CD8-positive, alpha-beta T cell (primary cell): ENCODE measurements at places on chromosomes 7 and 10.

GRCh38 chr10:126892226-126893175, 12.7 kb upstream of the DOCK1 start:
- no peak for DNase-seq

- no peak for DNase-seq
Measured at GRCh38 chr7:64407148-64407547, 93.4 kb downstream of the ZNF736 start.

DNA sequence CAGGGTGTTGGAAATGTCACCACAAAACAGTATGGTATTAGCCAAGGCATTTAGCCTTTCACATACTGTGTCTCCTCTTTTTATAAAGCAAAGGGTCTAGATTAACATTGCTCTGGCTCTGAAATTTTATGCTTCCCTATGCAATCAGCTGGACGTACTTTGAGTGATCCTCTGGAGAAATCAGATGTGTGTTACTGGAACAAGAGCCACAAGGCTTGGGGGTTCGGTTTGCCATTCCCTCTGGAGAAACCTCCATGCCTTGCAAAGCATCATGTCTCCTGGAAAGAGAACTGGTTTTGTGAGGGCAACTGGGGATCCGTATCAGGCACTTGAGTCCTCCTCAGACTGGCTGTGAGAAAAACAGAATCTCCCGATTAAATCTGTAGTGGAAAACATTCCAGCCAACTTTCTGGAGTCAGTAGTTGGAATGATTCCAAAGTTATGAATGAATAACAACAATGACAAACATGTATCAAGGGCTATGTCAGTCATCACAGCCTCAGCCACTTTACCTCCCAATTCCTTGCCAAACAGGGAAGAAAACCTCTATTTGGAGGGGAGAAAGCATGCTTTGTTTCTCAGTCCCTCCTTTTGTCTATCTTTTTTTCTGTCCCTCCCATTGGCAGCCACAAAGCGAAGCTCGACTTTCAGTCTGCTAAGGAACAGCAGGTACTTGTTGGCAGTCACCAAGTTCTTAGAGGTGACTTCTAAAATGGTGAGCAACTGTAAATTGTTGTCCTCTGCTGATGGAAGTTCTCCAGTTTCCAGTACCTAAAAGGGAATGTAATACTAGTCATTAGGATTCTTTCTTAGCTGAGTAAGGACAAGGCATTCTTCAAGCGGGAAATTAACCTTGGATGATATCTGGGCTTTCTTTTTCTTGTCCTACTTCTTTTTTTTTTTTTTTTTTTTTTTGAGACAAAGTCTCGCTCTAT, 864.8 kb upstream of the AUTS2 start:
- no peak for DNase-seq

DNA sequence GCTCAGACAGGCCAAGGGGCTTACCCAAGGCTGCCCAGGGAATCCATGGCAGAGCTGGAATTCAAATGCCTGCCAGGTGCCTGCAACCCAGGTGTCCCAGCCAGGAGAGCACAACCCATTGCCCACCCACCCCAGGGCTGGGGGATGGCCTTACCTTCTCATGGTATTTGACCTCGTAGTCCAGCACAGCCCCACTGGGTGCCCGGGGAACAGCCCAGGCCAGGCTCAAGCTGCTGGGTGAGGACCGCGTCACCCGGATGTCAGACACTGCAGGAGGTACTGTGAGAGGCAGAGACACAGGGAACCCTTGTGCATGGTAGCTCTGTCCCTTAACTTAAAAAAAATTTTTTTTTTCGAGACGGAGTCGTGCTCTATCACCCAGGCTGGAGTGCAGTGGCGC, 9.0 kb downstream of the EPHB4 start:
- no peak for DNase-seq

GRCh38 chr7:68977385-68978055, 620.8 kb upstream of the AUTS2 start:
- no peak for DNase-seq

GRCh38 chr7:128777156-128778123, 1.8 kb upstream of the OPN1SW start:
- DNase-seq, result no peak

DNA sequence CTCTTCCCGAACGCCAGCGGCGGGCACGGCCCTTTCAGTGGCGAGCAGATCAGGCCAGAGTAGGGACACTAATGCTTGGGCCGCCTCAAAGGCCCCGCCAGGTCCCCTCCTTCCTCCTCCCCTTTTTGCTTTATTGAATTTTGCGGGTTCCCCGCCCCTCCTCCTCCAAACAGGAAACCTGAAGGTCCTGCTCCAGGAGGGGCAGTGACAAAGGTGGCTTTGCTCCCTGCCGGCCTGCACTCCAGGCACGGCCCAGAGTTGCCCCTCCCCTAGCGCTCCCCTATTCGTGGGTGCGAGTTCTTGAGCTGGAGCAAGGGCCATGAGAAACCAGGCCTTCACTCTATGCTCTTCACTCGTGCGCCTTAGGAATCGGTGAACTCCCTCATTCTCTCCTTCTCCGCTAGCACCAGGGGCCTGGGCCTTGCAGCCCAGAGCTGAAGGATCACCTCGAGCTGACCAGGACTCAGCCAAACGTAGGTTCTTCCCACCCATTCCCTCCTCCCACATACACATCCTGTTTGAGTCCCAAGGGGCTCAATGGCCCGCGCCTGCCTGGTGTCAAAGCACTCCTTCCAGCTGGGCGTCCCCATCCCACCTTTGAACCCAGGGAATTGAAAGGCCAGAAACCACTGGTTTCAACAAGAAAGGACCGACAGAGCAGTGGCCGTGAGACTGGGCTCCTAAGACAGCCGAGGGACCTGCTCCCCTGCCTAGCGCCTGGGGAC, 619 bp upstream of the HOXA6 start:
- DNase-seq, result no peak

- DNase-seq, result no peak
Measured at GRCh38 chr10:17644485-17644943, 563 bp downstream of the STAM start.

DNA sequence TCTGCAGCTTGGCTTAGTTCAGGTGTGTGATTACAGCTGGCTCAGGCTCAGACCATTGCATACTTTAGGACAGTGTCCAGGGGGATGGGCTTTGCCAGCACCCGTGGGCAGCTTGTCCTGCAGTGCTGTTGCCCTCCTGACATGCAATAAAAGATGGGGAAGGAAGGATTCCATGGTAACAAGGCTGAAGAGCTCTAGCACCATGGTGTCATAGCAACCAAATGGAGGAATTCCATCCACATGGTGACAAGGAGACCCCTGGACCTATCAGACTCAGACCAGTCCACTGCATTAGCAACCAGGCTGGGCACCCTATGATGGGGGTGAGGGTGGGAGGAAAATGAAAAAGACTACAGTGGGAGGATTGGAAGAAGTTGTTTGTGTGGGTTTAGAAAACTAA, 49.9 kb downstream of the SORCS3 start:
- DNase-seq, result no peak

DNA sequence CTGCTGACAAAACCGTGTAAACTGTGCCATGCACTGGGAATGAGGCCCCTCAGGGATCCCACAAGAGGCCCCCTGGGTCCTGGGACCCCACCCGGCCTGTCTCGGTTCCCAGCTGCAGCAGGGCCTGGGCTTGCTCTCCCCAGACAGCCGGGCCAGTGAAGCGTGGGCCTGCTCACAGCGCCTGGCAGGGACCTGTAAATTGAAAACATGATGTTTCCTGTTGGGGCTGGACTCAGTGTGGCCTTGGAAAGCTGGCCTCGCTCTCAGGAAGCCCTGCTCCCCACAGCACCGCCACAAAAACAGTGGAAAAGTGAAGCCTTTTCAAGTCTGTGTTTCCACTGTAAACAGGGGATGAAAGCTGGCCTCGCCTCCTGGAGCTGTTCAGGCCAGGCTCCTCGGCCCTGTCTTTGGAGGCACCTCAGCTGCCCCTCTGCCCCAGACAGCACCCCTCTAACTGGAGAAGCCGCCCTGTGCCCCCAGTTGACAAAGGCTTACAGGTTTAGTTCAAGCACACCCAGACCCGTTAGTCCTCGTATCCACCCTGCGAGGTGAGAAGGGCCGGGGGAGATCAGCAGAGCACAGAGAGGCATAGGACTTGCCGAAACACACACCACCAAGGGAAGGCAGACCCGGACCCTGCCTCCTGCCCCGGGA, 108.3 kb downstream of the ZMIZ1 start:
- DNase-seq, result no peak

DNA sequence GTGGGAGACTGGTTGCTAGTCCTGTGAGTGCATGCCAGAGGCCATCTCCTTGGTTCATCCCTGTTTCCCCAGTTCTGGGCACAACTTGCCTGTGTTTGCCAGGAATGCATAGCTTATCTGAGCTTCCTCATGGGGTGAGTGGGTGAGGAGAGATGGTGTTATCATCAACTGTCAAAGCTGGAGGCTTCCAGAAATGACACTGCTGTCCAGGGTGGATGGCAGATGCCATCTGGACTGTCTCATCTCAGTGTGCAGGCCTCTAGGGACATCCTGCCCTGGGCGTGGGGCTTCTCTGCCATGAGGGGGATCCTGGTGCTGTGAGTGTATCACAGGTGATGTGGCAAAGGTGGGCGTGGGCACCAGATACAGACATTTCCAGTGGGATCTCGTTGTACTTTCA, 328.6 kb downstream of the DPP6 start:
- DNase-seq, result no peak

- DNase-seq, result no peak
Measured at GRCh38 chr7:33973231-33974015, 68.1 kb downstream of the BMPER start.

- DNase-seq, result no peak
Measured at GRCh38 chr10:117550599-117551329, 8.2 kb downstream of the EMX2 start.

- no peak for DNase-seq
Measured at GRCh38 chr7:141752634-141753033, 11.3 kb upstream of the TAS2R3 start.

DNA sequence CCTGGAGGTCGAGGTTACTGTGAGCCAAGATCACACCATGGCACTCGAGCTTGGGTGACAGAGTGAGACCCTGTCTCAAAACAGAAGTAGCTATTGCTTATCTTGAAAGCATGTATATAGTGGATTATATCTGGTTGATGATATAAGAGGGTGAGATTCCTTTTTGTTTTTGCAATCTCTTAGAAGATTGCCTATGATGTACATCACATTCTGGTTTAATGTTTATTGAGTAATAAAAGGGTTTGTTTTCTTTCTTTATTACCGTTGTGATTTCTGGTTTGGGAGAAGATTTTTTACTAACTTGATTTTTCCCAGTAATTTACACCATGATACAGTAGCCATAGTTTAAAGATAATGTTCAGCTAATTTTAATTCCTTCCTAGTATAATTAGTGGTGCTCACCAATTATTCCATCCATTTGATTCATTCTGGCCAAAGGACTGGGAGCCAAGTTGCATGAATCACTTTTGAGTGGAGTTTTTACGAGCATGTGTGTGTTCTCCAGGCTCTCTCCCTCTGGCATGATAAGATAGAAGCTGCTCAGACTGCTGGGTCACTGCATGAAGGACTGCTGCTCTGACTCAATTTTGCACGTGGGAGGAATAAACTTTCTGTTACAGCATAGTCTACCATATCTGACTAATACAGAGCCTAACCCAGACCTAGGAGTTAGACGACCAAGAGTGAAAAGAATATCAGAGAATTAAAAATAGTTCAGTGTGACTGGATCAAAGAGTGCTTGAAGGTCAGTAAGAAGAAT, 13.5 kb upstream of the TSPAN13 start:
- DNase-seq, result no peak

DNA sequence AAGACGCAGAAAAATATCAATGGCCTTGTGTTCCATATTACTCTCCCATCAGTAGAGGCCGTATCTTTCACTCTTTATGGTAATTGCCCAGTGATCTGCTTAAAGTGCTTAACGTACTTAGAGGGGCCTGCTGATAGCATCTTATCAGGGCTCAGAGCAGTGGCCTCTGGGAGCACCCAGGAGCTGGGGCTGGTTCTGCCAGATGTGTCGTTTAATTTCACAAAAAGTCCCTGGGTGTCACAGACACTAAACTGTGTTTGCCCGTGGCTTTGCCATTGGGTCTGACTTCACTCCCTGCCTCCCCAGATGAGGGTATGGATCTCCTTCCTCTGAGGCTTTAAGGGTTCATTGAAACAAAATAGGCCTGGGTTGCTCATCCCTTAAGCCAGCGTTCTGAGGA, 435.3 kb downstream of the GATA3 start:
- DNase-seq, result no peak

DNA sequence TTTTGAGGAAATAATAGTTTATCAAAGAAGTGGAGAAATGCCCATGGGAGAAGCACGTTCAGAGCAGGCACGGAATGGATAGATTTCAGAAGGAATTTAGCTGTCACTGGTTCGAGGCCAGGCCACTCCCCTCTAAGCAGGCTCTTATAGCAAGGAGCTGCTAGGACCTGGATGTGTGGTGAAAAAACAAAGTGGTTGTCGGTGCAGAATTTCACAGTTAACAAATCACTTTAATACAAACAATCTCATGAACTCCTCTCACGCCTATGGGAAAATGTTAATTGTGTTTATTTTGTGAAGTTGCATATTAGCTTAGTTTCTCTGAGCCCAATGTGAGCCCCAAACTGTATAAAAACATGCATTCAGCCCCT, 176.3 kb downstream of the PKD1L1 start:
- no peak for DNase-seq

DNA sequence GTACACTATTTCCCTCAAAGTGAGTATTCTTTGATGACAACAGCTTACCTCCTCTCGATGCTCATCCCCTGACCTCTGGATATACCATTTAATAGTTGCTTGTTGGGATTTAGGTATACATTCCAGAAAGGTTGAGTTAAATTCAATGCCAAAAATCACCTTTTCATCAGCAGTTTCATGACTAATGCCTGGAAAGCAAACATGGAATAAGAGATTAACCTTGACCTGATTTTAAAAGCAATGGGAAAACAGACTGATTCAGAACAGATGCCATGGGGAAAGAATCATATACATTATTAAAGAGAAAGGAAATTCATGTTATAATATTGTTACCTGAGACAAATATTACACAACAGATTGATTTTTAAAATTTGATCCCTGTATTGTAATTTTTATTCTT, 180.1 kb downstream of the SEMA3D start:
- no peak for DNase-seq

- DNase-seq, result no peak
Measured at GRCh38 chr7:29102558-29103151, 43.7 kb downstream of the CPVL start.

DNA sequence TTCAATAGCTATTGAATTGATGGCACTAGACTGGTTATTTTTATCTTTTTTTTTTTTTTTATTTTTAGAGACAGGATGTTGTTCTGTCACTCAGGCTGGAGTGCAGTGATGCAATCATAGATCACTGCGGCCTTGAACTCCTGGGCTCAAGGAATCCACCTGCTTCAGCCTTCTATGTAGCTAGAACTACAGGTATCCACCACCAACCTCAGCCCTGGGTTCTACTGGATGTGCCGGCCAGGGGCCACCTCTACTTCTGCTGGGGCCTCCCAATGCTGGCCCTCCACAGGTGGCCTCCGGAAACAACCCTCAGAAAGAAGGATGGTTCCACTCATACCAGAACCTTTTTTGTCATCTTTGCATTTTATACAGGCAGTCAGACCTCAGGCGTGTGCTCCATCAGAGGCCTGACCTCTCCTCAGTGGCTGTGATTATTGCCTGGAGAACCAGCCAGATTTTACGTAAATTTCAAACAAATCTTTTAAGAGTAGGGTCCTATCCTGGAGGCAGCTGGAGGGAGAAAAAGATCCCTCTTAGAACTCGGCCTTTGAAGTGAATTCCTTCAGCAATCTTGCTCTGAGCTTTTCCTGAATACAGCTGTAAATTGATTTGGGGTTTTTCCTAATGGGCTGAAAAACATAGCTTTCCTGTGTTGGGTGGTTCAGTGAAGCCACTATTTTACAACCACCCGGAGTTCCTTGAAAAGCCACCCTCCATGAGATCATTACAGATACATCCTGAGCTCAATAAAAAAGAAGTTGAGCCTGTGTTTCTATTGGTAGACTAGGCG, 110.0 kb downstream of the SPAG6 start:
- DNase-seq, result no peak
